IPS-NIHi11 (cell line): ENCODE measurements at places on chromosomes 4 and X.

DNA sequence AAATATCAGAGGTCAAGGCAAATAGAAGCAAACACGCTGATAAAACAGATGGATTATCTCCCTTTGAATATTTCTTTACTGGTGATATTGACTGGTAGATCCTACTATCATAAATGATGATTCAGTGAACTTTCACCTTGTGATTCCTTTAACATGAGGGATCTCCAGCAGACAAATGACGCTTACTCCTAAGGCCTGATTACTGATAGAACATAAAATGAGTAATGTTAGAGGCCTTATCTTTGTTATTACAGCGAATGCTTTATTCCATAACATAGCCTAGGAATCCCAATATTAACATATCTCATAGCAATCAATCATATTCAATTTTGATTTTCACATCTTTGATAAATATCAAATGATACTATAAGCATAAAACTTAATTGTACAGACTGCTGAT lies 152.3 kb downstream of the SLC10A7 start:
- no peak for DNase-seq

DNA sequence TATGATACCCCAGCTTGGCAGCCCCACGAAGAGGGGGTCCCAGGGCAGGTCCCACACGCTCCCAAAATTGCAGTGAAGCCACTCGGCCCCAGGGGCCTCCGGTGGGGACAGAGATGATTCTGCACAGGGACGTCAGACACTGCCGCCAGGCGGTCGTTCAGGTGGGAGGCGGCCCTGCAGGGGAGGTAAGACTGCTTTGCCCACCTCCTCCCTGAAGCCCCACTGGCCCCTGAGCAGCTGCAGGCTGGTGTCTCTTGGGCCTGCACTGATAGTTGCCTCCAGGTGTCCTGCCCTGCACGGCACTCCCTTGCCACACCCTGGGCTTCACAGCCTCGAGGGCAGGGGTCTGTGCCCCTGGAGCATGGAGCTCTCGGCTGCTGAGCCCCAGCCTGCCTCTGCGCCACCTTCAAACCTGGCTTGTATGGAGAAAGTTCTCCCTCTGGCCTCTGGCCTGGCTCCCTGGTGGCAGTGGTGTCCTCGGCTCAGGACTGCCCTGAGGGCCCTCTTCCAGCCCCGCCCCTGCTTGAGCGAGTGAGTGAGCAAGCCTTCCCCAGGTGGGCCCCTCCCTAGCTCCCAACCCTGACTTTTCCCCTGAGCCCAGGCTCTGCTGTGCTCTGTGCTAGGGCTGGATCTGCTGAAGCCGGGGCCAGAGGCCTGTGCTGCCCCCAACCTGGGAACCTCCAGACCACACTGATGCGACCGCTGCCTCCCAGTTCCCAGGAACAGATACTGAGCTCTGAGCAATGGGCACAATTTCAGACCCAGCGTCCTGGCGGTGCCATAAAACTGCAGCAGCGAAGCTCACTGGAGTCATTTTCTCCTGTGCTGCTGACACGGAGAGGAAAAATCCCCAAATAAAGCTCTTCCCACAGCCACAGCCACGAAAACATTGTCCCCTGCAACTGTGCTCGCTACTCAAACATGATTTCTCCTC lies 16.1 kb downstream of the ADRA2C start:
- no peak for DNase-seq

- no peak for DNase-seq
These were observed 151.1 kb downstream of the PJA1 start for GRCh38 chrX:69014200-69014599.

GRCh38 chr4:73573794-73574528 lies 46.3 kb downstream of the RASSF6 start:
- peak; percentile 72 for DNase-seq

DNA sequence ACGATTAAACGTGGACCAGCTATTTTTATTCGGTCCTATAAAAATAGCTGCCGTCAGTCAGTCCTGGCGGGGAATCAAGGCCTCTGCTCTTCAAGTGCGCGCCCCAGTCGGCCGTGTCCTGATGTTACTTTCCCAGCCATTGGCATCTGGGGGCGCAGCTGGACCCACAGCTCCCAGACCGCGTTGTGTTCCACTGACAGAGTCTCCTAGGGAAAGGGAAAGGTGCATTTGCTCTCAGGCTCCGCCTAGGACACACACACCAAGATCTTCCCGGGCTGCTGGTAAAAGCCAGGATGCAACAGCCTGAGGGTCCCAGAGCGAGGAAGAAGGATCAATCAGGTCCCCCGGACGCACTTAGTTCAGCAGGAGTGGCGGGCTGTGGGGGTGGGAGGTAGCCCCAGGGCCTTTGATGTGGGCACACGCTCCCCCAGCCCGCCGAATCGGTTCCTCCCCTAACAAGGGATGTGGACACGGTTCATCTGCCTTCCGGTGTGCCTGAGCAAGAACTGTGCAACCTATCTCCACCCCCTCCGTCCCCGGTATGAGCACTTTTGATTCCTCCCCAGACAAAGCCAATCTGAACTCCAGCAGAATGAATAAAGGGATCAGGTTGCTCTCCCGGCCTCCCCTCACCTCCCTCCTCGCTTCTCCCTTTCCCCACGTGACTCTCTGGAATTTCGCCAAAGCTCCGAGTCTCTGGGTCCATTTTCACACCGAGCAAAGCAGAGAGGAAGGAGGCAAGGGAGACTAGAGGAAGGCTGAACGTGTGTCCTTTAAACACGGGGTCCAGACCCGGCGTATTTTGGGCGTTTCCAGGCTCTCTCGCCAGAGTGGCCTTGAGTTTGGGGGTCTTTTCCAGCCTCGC lies 626 bp upstream of the FRAS1 start:
- peak; percentile 85 for DNase-seq

- DNase-seq, result no peak
These were observed 611 bp downstream of the TEX11 start for GRCh38 chrX:70907900-70908299.

- DNase-seq, result peak; percentile 7
These were observed 13.5 kb downstream of the PAGE4 start for GRCh38 chrX:49842621-49843020.

DNA sequence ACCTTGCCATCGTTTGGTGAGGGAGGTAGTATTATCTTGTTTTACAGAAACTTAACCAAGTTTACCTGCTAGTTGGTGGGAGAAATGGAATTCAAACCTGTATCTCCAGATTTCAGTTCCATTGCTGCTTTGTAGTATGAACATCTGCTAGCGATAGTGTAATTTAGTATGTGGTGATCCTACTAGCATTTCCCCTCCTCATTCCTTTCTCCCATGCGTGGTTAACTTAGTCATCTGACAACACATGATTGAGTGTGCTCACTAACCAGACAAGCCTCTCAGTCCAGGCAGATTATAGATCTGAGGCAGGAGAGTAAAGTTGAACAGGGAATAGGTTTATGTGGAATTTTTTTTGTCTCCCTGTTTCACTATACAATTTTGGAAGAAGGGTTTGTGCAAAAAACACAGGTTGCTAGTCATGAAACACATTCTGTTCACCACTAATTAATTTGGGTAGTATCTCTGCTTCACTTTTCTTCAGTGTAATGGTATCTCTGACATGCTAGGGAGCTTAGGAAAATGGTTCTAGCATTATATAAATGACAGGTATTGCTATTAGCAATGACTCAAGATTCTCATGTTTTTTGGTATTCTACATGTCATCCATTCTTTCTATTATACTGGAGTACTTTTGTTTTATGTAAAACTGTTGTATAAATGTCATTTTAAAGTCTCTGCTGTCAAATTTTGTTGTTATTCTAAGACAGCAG lies 21.7 kb downstream of the RBPJ start:
- no peak for DNase-seq

GRCh38 chr4:108889696-108890483 lies 127.0 kb upstream of the ETNPPL start:
- DNase-seq, result no peak

DNA sequence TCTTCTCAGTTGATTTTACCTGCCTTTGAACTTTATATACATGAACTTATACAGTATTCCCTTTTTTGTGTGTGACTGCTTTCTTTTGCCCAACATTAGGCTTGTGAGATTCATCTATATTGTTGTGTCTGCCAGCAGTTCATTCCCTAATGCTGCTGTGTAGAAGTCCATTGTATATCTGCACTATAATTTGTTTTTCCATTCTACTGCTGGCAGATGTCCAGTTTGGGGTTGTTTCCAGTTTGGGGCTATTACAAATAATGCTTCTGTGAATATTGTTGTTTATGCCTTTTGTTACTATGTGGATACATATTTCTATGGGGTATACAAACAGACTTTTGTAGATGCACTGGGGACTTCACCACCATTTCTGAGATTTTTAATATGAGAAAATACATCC lies 268.4 kb downstream of the DCTD start:
- DNase-seq, result no peak

- DNase-seq, result no peak
These were observed 131.4 kb upstream of the NAP1L5 start for GRCh38 chr4:88828842-88829571.

GRCh38 chr4:7607156-7607910 lies 172.6 kb upstream of the PSAPL1 start:
- no peak for DNase-seq

- DNase-seq, result no peak
These were observed 32.9 kb upstream of the SPRY1 start for GRCh38 chr4:123363729-123364128.

DNA sequence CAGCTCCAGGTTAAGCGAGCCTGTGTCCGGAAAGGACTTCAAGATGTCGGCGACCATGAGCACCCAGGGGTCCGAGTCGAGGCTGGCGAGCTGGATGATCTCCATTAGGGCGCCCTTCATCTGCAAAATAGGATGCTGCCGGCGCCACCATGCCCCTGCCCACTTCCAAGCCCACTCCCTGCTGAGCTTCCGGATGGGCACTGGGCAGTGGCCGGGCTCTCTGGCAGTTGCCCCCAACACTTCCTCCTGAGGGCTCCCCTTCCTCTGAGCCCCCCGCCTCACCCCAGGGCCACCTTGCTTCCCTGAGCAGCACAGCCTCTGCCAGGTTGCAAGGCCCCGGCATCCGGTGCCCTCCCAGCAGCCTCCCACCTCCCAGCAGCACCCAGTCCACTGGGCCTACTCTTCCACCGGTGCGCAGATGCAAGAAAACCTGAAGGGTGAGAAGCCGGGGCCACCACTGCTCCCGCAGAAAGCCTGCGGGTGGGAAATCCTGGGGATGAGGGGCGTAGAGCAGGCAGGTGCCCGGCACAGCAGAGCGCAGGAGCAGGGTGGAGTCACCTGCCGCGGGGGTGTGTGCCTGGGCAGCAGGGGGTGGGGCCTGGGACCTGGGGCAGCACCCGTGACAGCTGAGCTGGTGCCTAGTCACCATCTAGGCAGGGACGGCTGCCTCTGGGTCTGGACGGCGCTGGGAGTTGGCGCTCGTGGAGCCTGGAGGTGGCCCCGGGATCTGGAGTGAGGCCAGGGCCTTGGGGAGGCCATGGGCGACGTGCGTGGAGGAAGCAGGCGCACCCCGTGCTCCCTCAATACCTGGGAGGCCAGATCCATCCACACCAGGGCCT lies 17.0 kb downstream of the NELFA start:
- peak; percentile 60 for DNase-seq

DNA sequence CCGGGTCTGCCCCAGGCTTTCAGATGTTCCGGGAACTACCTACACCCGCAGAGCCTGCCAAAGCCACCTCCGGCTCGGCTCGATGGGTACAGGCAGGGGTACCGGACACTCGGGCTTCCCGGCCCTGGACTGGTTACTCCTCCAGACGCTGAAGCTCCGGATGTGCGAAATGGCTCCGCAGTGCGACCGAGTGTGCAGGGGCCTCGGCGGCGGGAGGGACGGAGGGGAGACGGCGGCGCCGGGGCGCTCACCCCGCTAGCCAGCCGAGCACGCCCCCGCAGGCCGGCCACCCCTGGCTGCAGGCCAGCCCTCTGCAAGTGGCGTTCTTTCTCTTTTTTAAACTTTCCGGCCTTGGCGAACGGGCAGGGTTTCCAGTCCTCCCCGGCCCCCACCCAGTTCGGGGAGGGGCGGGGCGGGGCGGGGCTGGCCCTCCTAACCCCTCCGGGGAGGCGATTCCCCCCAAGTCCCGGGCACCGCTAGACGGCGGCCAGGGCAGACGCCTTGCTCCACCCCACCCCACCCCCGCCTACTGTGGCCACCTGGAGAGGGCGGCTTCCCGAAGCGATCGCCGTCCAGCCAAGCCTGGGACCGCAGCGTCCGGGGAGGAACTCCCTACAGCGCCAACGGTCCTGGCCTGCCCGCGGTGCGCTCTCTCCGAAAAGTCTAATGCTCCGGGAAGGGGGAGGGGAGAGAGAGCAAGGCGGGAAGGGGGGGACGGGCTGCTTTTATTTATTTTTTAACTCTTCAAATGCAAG lies 7.5 kb downstream of the BCOR start:
- no peak for DNase-seq

DNA sequence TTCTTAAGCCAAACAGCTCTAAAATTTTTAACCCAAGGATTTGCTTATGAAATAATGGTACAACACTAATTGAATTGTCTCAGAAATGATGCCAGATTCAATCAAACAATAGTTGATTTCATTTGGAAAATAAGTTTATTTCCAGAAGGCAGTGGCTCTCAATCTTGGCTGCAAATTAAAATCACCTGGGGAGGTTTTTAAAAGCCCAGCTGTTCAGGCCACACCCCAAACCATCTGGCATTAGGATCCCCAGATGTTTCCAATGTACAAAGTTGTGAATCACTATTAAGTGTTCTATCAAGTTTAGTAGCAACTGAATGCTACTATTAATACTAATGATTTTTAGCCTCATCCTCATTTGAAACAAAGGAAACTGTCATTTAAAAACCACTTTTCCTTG lies 22.2 kb downstream of the TMEM184C start:
- DNase-seq, result no peak

DNA sequence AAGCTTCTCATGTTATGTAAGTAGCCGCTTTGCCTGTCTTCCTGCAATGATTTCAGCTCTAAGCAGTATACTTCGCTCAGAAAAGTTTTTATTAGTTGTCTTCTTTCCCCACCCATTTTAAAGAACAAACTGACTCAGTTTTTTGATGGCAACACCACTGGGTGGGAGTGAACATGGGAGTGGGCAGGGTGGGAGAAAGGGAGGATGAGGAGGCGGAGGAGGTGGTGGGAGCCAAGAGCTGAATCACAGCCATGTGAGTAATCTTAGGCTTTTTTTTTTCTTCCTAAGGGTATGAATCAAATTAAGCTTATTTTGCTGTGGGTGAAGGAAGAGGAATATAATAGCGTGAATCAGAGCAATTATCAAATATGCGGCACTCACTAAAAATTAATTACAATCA lies 574.3 kb upstream of the DIPK2B start:
- DNase-seq, result no peak

GRCh38 chr4:1502501-1502886 lies 96.3 kb upstream of the NKX1-1 start:
- peak; percentile 19 for DNase-seq
